ENCODE measurements at places on chromosomes 7 and 10.

GRCh38 chr7:77553123-77553522 lies 16.0 kb downstream of the PTPN12 start:
- no peak for DNase-seq

- DNase-seq: no peak
These were observed 54.7 kb upstream of the LSM8 start for GRCh38 chr7:118129041-118129795.

DNA sequence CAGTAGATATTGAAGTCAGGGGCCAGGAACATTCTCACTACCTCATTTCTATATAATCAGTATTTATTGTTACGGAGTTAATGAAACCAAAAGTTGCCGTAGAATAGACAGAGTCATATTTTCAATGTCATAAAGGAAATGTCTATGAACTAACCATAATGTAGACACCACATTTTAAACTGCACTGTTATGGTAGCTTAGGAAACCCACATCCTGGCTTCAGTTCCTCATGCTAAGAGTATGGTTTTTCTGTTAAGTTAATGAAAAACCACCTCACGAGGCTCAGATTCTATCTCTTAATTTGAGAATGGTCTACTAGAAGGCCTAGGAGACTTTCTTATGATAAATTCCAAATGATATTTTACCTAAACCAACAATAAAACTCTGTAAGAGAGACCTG lies 166.5 kb downstream of the TMEM26 start:
- DNase-seq: no peak

GRCh38 chr10:70174058-70174741 lies 3.9 kb upstream of the SAR1A start:
- no peak for DNase-seq

- no peak for DNase-seq
These were observed 470.0 kb downstream of the SUGCT start for GRCh38 chr7:40604601-40605438.

GRCh38 chr10:84783386-84783785 lies 455.0 kb downstream of the CCSER2 start:
- no peak for DNase-seq

DNA sequence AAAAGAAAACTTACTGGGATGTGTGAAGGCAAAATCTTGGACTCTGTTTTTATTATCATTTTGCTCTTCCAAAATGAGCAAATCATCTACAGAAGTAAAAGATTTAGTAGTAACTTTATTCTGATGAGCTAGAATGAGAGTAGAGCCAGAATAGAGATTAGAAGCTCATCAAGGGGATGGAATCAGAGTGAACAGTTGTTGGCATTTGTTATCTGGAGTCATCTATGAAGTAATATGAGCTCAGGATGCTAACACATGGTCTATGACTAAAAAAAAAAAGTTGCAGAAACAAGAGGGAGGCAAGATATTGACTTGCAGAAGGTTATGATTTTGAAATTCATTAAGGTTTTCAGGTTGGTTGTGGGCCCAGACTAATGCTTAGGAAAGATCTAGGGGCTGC lies 409.1 kb upstream of the ETV1 start:
- DNase-seq: no peak

DNA sequence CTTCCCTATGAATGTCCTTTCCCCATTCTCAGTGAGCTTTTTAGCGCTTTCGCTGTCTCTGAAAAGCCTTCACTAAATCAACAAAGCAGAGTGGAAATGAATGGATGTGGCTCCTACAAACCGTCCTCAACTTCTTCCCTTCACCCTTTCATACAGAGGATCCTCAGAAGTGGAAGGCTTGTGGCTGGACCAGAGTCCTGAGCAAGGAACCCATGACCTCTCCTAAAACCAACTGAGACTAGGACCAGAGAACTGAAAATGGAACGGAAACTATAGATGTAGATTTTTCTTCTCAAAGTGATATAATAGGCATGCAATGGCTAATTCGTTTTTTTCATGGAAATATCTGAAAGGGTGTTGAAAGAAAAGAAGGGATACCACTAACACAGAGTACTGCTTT lies 122.5 kb downstream of the LHFPL3 start:
- no peak for DNase-seq

DNA sequence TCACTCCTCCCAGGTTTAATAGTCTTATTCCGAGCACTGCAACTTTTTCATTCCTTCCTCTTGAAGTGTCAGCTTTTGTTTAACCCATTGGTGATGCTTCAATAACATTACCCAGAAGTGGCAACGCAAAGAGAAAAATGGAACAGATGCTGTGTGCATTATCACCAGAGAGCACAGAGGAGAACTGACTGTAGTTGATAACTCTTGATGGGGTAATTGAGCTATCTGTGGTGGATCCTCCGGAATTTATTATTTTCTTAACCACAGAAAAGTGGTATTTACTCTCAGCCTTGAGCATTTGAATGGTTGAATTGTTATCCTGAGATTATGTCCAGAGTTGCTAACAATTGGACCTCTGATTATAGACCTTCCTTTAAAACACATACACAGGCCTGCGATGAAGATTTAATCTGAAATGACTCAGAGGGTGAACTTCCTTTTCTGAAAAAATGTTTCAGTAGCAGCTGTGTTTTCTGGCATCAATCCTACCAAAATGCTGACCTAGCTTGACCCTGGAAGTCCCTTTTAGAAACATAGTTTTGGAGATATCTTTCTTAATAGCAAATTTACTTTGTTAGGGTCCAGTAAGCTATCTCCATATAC lies 1584.4 kb upstream of the LRRTM3 start:
- DNase-seq: no peak

- DNase-seq: no peak
These were observed 117.2 kb downstream of the PIP4K2A start for GRCh38 chr10:22597138-22597537.

- DNase-seq: no peak
These were observed 58.8 kb downstream of the WDR37 start for GRCh38 chr10:1114719-1115606.

DNA sequence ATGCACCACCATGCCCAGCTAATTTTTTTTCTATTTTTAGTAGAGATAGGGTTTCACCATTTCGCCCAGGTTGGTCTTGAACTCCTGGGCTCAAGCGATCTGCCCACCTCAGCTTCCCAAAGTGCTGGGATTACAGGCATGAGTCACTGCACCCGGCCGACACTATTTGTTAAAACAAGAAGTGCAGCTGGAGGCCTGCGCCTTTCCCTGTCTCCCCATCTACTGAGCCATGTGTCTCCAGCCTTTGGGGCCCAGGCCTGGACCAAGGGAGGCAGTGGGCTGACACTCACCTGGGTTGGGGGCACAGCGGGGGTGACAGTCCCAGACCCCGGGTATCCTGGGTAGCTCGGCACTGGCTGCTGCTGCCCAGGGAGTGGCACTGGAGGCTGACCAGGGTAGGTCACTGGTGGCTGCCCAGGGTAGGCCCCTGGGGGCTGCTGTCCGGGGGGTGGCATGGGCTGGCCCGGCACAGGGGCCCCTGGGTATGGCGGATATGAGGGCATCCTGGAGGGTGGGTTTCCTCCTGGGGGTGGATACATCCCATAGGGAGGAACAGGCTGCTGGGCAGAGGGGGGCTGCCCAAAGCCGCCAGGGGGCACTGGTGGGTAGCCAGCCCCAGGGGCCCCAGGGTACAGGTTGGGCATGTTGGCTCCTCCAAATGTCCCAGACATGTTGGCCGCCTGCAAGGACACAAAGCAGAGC lies 36.3 kb downstream of the PLAC9 start:
- no peak for DNase-seq

DNA sequence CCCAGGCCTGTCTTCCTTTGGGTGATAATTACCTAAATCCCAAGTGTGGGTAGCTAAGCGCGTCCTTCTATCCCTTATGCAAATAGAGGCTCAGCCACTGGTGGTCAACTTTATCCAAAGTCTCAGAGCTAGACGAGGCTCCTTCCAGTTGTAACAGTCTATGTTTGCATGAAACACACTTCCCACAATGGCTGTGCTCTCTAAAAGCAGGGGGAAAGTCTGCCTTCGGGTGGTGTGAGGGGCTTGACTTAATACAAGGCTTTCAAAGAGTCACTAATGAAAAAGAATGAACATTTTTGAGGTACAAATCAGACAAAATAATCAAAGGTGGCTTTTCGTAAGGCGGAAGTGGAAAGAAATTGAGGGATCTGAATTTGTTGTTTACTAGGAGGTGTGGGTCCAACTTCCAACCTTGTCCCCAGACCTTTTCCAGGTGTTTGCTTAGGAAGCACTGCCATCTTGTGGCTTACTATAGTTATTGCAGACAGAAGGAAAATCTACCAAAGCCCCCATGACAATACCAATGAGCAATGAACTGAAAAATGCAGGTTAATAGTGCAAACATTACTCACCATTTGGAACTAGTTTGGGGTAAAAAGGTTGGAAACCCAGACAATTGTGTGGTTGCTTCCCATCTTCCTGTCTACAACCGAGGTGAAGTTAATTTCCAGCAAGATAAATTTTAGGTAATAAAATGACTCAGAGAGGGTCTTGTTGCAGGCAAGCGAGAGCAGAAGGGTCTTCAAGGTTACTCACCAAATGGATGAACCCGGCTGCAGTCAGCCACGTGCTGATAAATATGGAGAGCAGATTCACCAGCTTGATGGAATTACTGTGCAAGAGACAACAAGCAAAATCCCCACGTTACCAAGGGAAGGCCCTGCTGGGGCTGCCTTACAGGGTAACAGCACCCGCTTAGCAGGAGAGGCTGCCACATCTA lies 525.7 kb downstream of the KCNMA1 start:
- DNase-seq: peak; percentile 41

Measured in HS-27A (cell line).